NCI-H187 (cell line): ENCODE measurements at places on chromosomes 7 and 10.
A peak's percentile ranks its signal among the peaks of the same experiment; 100 is the strongest.

DNA sequence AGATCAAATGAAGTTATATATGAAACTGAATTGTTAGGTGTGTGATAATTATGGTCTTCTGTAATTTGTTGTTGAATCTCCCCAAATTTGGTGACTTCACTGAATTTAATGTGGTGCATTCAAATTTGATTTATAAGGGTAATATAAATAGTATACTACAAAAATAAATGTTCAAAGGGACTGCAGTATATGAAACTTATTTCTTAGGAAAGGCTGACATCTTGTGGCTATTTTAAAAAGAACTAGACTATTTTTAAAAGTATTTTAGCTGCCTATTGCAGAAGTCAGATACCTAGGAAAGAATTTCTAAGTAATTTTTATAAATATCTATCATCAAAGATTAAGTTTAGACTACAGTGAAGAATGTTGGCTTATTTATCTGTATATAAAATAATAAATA, 36.6 kb downstream of the ATRNL1 start:
- DNase-seq = no peak

DNA sequence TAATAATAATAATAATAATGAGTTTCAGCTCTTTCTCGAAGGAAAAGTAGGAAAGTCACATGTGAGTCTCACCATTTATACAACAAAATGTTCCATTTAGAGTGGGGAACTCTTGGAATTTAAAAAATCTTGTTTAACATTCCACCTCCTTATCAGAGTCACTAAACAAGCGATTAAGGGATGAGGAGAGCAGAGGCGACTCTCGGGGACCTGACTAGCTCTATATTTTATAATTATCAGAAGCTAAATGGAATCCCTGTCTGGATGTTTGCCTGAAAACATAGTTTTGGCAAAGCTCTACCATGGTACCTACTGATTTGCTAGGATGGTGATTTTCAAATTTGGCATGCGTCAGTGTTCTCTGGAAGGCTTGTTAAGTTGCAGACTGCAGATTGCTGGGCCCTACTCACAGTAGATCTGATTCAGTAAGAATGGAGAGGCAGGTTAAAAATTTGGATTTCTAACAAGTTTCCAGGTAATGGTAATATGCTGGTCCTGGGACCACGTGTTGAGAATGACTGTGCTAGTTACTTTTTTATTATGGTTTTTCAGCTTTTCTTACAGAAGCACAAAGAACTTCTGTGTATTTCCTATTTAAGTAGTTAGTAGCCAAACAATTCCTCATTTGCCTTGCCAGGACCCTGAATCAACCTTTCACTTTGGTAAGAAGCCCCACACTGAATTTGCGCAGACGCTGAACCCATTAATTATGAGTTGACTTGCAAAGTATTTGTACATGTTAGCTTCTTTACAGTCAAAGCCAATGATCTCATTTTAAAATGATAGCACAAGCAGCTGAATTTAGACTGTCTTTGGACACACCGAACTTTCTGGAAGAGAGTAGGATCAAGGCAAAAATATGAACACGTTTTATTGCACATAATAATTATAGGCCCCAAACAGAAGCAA, 39.5 kb downstream of the CPED1 start:
- no peak for DNase-seq

GRCh38 chr10:12181065-12181775, 14.5 kb downstream of the NUDT5 start:
- no peak for DNase-seq

DNA sequence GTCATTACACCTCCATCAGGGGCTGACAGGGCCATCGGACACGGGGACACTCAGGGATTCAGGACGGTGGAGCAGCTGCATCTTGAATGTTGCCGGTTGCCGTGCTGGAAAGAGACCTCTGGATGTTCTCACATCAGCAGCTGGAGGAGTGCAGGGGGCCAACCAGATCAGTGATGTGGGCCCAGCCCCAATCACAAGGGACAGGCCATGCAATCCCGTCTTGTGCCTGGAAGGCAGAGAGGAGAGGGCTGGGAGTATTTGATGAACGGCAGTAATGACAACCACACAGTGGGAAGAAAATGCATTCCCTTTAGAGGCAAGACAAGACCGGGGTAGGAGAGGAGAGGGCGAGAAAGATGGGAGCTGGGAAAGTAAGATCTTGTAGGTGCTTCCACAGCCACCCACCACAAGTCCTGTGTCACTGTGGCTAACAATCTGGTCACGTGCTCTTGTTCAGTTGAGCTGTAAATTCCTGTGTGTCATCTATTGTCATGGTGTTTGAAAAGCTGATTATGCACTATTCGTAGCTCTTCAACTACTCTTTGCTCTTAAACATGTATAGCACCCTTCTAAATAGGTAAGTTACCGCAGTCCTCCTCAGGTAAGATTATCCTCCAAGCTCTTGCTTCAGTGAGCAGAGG, 85.9 kb upstream of the LEP start:
- peak; percentile 33 for DNase-seq

DNA sequence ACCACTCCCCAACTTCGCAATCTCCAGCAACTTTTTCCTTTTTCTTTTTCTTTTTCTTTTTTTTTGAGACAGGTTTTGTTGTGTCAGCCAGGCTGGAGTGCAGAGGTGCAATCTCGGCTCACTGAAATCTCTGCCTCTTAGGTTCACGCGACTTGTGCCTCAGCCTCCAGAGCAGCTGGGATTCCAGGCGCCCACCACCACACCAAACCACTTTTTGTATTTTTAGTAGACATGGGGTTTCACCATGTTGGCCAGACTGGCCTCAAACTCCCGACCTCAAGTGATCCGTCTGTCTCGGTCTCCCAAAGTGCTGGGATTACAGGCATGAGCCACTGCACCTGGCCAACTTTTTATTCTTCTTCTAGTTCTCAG, 55.0 kb downstream of the KIAA1549 start:
- no peak for DNase-seq

- no peak for DNase-seq
These were observed 103.1 kb upstream of the PCBD1 start for GRCh38 chr10:70991140-70992124.

DNA sequence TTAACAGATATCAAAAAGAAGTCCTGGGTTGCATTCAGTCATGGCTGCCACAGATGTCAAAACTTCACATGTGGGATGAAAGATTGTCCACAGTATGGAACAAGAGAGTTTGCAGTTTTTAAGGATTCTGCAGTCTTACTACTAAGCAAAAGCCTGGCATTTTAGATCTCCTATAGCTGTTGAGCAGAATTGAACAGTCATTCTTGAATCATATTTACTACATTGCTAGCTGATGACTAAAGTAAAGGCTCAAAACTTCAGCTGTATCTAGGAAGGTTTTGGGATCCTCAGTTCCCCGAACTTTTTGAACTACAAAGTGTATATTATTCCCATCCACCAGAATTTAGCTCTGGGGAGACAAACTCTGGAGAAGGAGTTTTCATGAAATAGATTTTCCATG, 31.0 kb downstream of the BET1 start:
- DNase-seq = no peak

DNA sequence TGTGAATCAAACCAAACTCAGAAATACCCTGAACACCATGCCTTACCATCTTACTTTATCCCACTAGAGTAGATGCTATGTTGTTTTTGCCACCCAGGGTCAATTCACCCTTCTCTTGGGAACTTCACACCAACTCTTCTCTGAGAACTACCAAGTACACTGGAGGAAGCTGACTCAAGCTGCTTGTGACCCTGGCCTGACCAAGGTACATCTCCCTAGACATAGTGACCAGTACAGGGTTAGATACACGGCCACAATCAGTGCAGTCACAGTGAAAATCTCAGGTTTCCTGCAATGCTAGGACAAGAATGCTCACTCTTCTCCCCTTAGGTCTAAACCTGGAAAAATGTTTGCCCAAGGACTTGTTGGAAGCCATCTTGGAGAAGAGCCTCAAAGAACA, 31.8 kb downstream of the EZH2 start:
- no peak for DNase-seq

DNA sequence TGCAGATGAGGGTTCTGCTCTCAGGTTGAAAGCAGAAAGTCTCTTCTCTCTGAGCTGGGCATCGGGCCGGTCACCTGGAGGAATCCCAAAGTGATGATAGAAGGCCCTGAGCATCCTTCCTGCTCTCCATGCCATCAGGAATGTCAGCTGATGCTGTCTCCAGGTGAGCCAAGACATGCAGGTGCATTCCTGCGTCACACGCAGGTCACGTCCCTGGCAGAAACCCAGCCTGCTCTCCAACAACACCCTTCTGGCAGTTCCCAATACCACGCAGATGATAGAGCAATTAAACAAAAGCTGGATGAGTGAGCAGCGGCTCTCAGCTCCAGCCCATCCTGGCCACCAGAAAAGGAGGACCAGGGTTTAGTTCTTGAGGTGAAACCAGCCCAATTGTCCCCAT, 6.9 kb upstream of the WIPI2 start:
- no peak for DNase-seq

- DNase-seq = no peak
These were observed 80.2 kb downstream of the ZEB1 start for GRCh38 chr10:31399171-31399570.

DNA sequence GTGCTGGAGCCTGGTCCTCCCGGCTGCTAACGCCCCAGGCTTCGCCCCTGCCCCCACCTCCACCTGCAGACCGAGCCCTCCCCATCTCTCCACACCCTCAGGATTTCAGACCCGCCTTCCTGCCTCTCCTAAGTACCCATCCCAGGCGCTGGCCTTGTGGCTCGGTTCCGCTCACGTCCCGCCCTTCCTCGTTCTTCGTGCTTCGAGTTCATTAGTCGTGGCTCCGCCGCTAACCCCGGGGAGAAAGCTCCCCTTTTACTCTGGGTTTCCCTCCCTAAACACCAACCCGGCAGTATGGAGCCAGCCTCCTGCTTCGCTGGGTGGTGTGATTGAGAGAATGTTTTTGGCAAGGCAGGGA, 11.2 kb downstream of the EMX2 start:
- no peak for DNase-seq

GRCh38 chr10:110415809-110416208, 81.9 kb upstream of the DUSP5 start:
- no peak for DNase-seq

GRCh38 chr10:63437116-63437949, 28.4 kb downstream of the JMJD1C start:
- DNase-seq = no peak

GRCh38 chr7:44769776-44770294, 21.2 kb downstream of the ZMIZ2 start:
- DNase-seq = no peak

DNA sequence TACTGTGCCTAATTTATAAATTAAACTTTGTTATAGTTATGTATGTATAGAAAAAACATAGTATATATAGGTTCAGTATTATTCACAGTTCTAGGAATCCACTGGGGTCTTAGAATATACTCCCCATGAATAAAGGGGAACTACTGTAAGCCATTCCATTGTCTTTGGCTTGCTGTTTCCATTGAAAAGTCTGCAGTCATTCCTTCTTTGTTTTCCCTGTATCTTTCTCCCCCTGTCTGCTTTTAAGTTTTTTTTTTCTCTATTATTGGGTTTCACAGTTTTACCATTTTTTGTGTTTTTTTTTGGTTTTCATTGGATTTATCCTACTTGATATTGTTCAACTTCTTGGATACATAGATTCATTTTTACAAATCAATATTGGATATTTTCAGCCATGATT, 6.7 kb upstream of the PNLIP start:
- DNase-seq = no peak

DNA sequence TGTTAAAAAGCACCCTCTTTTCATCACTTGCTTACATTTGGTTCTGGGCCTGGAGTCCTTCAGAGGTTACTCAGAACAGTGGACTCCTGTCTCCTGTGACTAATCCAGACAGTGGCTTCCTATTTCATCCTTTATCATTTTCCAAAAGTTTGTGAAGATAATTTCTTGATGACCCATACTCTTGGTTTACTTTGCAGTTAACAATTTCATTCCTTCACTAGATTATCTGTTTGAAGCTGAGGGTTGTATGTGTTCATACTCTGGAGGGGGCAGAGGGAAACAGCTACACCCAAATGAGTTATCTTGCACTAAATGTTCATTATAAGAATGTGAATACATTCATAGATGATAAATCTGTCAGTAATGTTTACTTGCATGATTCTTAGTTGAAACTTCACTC, 124.7 kb downstream of the ZNF248 start:
- DNase-seq = no peak

DNA sequence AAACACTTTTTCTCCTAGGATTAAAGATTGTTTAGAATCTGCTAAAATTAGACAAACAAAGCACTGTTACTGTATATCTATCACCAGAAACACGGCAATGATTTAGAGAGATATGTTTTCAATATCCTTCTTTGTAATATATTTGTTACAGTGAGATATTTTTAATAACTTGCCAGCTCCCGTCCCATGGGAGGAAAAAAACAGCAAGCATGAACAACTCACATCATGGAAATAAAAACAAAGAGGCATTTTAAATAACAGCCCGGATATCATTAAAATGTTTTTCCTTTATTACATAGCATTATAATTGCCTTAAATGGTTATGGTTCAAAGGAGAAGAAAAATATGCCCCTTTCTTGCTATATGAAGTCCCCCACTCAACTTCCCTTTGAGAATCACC, 272.1 kb downstream of the BMPER start:
- DNase-seq = no peak

- DNase-seq = no peak
These were observed 7.9 kb upstream of the NKX2-3 start for GRCh38 chr10:99524736-99525380.

DNA sequence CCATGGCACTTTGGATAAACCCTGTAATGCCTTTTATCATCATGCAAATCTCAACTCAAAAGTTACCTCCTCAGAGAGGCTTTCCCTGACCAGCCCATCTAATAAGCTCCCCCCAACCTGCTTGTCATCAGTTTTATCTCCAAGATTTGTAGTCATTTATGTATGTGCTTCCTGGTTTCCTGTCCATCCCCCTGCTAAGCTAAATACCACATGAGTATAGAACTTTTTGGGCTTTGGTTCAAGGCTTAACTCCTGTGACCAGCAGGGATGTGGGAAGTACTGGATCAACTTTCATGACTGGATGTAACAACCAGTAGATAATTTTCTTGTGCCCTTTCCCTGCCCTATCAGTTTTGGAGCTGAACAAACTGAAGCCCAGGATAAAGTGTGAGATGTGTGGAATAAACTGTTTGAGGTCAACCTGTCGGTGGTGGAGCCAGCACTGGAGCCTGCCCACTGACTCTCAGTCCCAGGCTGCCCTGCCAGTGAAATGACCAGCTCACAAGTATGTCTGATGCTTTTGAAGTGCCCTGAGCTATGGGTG, 148.6 kb downstream of the CYP26A1 start:
- no peak for DNase-seq

GRCh38 chr10:82394122-82394521, 519.1 kb downstream of the NRG3 start:
- no peak for DNase-seq

DNA sequence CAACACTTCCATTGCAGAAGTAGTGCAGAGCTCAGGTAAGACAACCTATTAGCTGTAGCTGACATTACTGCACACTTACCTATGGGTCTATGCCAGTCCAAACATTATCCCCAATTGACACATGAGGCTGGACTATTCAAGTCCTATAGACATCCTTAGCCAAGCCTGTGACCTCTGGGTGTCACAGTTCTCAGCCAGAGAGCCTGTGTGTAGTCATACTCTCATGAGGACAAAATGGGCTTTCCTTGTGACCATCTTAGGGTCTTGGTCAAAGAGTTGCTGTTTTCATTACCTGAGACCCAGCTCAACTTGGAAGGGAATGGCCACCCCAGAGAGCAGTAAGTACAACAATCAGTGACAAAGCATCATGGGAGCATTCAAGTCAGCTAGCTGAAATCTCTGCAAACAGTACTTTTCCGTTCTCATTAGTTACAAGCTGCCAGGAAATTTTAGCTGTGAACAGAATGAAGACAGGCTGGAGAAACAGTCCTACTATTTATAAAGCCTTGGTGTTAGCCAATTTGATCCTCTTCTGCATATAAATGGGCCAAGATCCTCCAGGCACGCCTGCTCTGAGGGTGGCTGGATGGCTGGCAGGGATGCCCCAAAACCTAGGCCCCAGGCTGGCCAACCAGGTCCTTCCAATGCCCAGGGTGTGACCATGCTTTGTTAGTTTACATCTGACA, 44.3 kb downstream of the NUDCD3 start:
- no peak for DNase-seq
